ENCODE measurements at places on chromosomes 13 and 19.
A peak's percentile ranks its signal among the peaks of the same experiment; 100 is the strongest.

- no peak for DNase-seq
Measured at GRCh38 chr19:47001584-47001983, 18.1 kb upstream of the NPAS1 start.

DNA sequence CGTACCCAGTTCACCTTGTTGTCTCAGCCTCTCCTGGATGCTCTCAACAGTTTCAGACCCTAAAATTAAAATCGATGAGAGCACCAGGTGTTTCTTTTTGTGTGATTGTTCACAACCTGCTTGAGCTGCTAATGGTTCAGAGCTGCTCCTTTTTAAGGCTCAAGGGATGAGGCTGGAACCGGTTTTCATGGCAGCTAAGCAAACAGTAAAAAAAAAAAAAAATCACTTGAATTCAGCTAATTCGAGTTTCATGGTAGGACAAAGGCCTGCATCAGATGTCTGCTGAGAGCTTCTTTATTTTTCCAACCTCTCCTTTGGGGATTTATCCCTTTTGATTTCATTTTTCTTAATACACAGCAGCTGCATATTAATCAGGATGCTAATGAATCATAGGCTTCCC is 6.5 kb downstream of the SYCE2 start:
- no peak for DNase-seq

GRCh38 chr13:78595495-78596398 is 7.6 kb downstream of the POU4F1 start:
- DNase-seq = no peak

DNA sequence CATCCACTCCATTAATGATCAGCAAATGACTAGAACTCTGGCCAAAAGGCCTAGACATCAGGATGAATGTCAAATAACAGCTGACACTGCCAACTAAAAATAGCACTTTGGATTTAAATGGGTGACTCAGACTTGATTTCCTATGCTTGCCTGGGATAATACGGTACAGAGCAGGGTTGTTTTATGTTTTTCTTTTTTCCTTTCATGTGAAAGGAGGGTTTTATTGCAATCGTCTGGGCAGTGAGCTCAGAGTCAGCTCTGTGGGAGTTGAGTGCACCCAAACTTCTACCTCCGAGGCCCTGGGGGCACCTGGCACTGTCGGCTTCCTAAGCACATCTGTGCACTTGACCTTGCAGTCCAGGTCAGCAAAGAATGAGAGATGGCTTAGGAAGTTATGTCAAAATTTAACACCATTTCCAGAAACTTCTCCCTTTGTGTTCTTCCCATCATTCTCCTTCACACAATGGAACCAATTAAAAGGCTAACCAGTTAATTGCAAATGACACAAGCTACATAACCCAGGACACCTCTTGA is 134.1 kb downstream of the LACC1 start:
- no peak for DNase-seq

- no peak for DNase-seq
Measured at GRCh38 chr19:33329736-33330135, 27.4 kb upstream of the CEBPA start.

DNA sequence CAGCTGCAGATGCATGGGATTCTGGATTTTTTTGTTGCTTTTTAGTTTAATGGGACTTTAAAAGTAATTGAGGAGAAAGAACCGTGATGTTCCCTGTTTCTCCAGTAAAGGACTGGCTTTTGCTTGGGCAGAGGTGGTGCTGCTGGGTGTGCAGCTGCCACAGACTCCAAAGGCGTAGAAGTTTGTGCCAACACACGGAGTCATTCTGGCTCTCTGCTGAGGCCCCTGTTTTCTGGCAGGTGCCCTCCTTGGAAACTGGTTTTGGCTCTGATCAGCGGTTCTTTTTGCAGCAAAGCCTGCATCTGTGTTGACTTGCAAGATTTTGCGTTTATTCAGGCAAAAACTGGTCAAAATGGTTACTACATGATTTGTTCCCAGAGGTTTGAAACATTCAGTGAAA is 16.0 kb upstream of the QTRT1 start:
- DNase-seq = no peak

GRCh38 chr19:11106477-11106876 is 17.2 kb downstream of the LDLR start:
- no peak for DNase-seq

DNA sequence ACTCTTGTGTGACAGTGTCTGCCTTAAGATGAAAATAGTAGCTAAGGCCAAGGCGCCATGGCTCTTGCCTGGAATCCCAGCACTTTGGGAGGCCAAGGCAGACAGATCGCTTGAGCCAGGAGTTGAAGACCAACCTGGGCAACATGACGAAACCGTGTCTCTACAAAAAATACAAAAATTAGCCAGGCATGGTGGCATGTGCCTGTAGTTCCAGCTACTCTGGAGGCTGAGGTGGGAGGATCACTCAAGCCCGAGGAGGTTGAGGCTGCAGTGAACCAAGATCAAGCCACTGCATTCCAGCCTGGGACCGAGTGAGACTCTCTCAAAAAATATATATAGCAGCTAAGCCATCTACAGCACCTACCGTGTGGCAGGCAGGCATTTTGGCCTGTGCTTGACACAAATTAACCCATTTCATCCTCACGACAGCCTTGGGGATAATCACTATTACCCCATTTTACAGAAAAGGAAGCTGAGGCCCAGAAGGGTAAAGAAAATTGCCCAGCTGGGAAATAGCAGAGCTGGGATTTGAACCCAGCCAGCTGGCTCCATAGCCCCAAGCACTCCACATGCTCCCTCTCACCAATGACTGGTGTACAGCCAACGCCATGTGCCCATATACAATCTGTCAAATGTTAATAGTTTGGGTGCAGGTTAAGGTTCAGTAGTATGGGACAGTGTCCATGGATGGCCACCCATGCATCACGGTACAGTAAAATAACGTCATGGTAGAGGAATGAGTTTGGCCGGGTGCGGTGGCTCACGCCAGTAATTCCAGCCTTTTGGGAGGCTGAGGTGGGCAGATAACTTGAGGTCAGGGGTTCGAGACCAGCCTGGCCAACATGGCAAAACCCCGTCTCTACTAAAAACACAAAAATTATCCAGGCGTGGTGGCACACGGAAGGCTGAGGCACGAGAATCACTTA is 3.1 kb downstream of the SLC1A5 start:
- peak; percentile 46 for DNase-seq

DNA sequence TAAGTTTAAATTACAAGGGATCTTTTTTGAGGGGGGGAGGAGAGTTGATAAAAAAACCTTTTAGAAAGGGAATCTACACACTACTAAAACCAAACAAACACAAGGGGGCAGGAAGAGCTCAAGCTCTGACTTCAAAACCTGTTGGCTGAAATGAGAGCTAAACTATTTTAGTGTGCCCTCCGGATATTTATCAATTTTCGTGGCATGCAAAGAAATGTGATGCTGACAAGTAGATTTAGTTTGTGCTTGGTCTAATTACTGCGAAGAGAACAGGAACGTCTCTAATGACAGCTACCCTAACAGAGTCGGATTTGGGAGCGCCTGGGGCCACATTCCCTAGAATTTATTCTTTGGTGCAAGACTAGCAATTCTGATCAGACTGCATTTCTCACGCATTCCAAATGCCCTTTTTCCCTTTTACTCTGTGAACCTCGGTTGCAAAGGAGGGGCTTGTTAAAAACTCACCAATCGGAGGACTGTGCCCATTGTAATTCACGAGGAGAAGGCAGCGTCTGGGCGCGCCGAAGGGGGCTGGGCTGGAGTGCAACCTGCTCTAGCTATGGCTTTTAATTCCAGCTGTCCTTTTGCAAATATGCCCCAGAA is 802 bp upstream of the FREM2 start:
- peak; percentile 35 for DNase-seq

- DNase-seq = peak; percentile 33
Measured at GRCh38 chr13:111201304-111201940, 86.3 kb downstream of the ARHGEF7 start.

GRCh38 chr19:55503157-55503501 is 14.9 kb downstream of the SSC5D start:
- DNase-seq = no peak

DNA sequence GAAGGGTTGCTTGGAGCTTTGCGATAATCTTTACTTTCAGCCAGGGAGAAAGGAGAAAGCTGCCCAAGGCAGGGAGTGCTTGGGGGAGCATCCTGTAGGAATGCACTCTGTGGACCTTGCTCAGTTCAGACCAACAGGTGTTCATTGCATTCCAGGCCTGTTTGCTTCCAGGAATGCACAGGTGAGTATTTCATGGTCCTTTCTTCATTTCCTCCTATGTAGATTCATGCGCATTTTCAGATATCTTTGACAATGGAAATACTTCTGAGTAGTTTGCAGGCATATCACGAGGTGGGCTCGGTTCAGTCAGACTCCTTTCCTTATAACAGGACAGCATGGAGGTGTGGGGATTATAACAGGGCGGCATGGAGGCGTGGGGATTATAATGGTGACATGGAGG is 254.8 kb downstream of the FGF9 start:
- DNase-seq = no peak

DNA sequence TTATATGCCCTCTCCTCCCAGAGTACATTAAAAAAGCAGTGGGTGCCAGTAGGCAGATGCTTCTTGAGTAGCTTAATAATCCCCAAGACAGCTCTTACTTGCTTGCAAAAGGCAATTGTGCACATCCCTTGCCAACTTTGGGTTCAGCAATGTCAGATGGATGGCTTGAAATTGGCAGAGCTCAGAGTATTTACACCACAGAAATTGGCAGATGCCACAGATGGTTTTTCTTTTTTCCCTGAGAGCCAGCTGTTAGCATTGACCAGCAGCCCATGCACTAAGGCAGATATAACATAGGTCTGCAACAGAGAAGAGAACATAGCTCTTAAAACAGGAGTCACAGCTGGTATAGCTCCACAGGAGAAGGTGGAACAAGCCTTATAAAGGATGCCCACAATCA is 18.4 kb upstream of the RNASEH2B start:
- DNase-seq = peak; percentile 58

DNA sequence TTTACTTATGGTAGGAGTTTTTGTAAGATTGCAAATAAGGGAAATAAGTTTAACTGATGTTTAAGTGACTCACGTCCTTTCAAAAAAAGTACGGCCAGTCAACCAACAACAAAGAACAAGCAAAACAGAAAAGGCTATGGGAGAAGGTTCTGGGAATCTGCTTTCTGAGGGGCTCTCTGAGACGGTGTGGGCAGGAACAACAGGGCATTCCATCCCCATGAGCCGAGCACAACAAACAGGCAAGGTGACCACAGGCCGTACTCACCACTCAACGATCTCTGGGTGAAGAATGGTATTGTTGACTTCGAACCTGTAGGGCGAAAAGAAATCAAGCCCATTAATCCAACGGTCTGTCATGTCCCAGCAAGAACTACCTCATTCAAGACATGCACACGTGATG is 43.8 kb downstream of the PEPD start:
- DNase-seq = no peak

- DNase-seq = no peak
Measured at GRCh38 chr13:73168226-73168952, 109.6 kb downstream of the KLF5 start.

DNA sequence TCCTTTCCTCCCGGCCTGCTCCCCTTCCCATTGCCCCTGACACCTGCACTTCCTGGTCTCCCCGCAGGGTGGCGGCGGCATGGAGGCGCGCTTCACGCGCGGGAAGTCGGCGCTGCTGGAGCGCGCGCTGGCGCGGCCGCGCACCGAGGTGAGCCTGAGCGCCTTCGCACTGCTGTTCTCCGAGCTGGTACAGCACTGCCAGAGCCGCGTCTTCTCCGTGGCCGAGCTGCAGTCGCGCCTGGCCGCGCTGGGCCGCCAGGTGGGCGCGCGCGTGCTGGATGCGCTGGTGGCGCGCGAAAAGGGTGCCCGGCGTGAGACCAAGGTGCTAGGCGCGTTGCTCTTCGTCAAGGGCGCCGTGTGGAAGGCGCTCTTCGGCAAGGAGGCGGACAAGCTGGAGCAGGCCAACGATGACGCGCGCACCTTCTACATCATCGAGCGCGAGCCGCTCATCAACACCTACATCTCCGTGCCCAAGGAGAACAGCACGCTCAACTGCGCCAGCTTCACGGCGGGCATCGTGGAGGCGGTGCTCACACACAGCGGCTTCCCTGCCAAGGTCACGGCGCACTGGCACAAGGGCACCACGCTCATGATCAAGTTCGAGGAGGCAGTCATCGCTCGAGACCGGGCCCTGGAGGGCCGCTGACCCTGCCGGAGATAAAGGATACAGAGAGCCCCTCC is 1.7 kb downstream of the TRAPPC5 start:
- DNase-seq = no peak

Data from NAMALWA (cell line).